ENCODE measurements at places on chromosomes 6 and 20.

DNA sequence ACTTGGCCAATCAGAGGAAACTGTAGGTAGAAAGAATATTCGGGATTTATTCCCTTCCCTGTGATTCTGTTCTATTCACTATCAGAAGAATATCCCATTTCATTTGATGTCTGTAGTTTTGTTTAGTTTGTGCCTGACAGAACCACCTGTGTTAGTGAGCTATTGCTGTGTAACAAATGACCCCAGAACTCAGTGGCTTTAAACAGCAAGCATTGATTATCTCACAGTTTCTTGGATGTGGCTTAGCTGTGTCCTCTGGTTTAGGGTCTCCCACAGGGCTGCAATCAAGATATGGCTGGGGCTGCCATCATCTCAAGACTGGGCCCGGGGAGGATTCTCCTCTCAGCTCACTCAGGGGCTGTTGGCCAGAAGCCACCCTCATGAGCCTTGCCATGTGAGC lies 143.7 kb downstream of the ZDHHC14 start:
- no peak for DNase-seq

DNA sequence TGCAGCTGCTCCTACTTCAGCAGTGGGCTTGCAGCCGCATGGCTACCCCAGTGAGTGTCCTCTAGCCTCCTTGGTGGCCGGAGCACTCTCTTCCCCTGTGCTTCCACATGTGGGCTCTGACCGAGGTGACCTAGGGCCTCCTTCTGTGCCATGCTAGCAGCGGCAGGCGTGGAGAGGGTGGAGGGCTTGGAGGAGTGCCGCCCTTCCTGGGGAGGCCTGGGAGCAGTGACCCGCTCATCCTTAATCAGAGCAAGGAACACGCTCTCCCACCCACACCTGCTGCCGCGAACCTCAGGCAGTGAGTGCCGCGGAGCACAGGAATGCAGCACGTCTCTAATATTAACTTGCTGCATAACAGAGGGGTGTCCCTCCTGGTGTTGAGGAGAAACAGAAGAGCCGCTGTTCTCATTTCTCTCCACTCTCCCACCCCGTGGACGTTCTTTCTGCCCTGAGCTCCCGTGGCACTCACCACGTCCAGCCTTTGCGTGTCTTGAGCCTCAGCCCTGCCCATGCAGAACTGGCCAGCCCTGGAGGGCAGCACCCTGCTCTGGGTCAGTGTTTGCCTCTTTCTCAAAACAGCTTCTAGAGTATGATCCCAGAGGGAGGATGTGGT lies 31.9 kb downstream of the DUSP22 start:
- no peak for DNase-seq

DNA sequence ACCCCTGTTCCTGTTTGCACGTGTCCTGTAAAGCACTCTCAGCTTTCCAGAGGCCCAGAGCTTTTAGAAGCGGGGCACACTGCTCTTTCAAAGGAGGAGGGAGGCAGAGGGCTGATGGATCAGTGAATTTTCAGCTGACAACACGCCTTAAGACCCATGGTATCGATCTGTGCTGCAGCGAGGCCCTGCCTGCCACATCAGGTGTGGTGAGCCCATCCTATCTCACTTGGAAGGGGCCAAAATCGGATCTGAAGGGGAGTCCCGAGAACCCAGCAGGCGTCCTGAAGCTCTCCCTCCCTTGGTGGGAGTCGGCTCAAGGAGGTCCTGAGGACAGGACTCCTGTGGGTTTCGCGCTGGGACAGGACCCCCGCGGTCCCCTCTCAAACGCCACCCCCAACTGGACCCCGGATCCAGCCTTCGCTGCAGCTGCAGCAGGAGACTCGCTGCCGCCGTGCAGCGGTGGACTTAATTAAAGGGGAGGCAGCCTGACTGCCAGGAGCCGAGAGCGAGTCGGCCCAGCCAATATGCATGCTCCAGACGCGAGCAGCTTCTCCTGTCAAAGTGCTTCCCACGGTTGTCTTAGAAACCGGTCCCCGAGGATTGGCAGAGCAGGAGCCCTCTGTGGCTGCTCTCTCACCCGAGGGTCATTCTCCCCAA lies 580.0 kb upstream of the ZNF337 start:
- no peak for DNase-seq

- no peak for DNase-seq
Observed at GRCh38 chr6:6176127-6176526, 144.3 kb downstream of the F13A1 start.

DNA sequence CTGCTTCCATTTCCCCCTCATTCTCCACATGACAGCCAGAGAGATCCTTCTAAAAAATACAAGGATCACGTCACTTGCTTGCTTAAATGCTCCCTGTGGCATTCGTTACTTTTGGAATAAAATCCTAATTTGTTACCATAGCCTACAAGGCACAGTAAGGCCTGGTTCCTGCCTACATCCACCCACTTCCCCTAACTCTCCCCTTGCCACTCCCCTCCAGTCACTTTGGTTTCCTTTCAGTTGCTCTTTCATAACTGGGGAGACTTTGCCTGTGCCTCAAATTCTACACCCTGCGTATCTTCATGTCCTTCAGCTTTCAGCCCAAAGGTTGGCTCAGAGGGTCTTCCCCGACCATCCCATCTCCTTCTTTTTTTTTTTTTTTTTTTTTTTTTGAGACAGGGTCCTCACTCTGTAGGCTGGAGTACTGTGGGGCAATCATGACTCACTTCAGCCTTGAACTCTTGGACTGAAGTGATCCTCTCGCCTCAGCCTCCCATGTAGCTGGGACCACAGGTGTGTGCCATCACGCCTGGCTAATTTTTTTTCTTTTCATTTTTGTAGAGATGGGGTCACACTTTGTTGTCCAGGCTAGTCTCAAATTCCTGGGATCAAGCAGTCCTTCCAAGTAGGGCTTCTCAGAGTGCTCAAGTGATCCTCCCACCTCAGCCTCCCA lies 12.5 kb downstream of the ID1 start:
- no peak for DNase-seq

DNA sequence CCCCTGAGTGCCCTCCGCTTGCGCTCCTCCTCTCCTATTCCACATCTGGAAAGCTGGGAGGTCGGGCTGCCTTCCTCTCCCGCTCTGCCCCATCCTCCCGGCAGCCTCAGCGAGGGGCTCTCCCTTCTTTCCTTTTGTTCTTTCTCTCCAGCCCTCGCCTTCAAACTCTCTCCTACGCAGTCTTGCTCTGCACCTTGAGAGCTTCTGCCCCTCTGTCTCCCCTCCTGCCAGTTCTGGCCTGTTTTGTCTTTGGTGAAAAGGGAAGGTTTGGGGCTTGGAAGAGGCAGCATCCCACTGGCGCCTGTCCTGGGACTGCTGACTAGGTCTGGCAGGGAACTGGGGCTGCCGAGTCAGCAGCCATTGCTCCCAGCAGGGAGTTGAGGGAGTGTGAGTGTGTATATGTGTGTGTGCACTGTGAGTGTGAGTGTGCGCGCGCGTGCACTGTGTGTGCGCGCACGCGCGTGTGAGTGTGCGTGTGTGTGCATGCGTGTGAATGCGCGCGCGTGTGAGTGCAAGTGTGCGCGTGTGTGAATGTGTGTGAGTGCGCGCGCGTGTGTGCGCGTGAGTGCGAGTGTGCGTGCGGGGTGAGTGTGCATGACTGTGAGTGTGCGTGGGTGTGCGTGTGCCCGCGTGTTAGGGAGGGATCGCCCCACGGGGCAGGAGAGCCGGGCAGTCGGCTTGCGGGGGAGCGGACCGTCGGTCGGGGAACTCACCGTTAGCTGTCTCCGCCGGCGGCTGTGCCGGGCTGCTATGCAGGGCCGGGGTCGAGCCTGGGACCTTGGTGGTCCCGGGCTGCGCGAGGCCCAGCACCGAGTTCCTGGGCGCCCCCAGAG lies 523 bp downstream of the CPXM1 start:
- no peak for DNase-seq

DNA sequence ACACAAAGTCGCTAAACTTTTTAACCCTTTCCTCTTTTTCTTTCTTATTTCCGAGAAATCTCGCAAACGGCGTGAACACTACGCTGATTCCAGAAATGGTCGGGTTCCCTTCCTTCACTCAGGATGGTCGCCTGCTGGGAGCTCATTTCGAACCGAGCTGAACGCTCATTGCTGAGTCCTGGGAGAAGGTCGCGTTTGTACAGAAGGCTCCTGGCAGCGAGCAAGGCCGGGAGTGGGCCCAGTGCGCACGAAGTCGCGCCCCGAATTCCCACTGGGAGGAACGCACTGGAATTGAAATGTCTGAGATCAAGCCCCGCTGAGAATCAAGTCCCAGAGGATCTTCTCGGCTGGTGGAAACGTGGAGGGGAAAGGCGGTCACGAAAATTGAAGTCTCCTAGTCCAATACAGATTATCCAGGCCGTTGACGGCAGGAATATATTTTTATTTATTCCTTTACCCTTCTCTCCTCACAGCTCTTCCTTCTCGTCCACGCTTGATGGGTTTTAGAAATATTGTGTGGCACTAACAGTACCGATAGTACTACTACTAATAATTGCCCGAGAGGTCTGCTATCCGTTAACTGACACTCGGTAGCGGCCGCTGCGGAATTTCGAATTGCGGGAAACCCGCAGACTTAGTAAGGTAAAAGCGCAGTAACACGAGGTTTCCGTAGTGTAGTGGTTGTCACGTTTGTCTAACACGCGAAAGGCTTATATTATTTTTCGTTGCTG lies 207.2 kb upstream of the ZNF184 start:
- no peak for DNase-seq

GRCh38 chr6:100706491-100706890 lies 174.6 kb downstream of the ASCC3 start:
- no peak for DNase-seq

DNA sequence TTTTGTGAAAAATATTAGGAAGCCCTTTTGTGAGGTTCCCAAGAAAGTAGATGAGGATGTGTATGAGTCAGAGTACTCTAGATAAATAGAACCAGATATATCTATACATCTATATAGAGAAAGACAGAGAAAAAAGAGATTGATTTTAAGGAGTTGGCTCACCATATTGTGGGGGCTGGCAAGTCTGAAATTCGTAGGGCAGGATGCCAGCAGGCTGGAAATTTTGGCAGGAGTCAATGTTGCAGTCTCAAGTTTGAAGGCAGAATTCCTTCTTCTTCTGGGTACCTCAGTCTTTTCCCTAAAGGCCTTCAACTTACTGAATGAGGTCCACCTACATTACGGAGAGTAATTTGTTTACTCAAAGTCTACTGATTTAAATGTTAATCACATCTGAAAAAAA lies 65.3 kb upstream of the SAMD3 start:
- no peak for DNase-seq

GRCh38 chr6:160192840-160193239 lies 65.8 kb downstream of the SLC22A2 start:
- no peak for DNase-seq

DNA sequence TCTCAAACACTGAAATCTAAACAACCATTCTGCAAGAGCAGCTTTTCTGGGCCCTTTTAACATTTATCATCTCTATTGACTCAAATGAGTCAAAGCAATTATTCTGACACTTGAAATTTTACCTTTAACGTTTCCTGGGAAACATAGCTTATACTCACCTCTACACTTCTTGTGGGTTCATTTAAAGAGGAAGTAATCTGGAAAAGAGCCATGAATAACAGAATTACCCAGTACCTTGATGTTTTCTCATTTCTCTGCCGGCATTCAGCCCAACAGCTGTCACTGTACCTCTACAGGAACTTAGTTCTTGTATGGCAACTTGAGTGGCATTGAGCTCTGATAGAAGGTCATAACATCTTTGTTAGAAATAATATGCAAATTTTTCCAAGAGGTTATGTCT lies 272.2 kb downstream of the KCNQ5 start:
- no peak for DNase-seq

- DNase-seq: no peak
Observed at GRCh38 chr20:58113716-58114115, 114.7 kb downstream of the ANKRD60 start.

- DNase-seq: no peak
Observed at GRCh38 chr20:57399587-57400155, 8.5 kb downstream of the RBM38 start.

DNA sequence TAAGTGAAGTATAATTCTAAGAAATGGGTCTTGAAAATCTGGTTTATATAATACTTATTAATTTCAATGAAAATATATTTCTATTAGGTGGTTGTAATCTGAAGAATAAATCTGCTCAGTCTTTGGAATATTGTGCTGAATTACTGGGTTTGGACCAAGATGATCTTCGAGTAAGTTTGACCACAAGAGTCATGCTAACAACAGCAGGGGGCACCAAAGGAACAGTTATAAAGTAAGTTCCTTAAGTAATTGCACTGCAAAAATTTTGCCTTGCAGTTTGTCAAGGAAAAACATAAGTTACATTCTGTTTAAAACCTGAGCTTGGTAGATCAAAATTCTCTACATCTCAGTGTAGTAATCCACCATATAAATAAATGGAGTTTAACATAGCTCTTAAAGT lies 106.0 kb downstream of the MYO6 start:
- DNase-seq: no peak

DNA sequence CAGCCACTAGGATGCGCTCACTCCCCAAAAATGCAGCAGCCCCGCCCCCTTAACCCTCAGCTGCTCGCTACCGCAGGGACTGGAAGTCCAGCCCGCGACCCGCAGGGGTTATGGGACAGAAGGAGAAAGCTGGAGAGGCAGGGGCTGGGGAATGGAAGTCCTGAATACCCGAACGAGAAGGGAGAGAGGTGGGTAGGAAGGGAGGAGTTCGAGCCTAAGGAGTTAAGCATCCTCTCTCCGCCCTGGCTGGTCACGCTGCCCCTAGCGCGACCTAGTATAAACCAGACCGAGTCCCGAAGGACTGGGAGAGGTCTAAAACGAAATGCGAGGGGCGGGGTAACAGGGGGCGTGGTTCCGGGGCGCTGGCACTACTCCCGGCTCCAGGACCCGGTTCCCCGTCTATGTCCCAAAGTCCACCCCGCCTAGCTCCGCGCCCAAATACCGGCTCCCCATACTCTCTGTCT lies 448 bp upstream of the DDAH2 start:
- DNase-seq: peak; percentile 35

- DNase-seq: no peak
Observed at GRCh38 chr6:113208726-113209125, 648.4 kb upstream of the MARCKS start.

GRCh38 chr20:62691487-62691886 lies 17.1 kb upstream of the NTSR1 start:
- DNase-seq: no peak

- DNase-seq: no peak
Observed at GRCh38 chr6:166166314-166167257, 1.1 kb downstream of the TBXT start.

DNA sequence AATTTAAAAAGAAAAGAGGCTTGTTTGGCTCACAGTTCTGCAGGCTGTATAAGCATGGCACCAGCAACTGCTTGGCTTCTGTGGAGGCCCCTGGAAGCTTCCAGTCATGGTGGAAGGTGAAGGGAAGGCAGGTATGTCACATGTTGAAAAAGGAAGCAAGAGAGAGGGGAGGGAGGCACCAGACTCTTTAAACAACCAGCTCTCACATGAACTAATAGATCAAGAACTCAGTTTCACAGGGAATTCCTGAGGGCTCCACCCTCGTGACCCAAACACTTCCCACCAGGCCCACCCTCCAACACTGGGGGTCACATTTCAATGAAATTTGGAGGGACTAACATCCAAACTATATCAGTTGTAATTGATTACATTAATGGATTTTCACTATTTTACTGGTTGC lies 127.9 kb upstream of the MLIP start:
- DNase-seq: no peak

Measured in NCI-H524 treated with DMSO at 0.1 percent for 48 hours (cell line).